NCI-H774 (cell line): ENCODE measurements at places on chromosomes 7 and 10.
A peak's percentile ranks its signal among the peaks of the same experiment; 100 is the strongest.

DNA sequence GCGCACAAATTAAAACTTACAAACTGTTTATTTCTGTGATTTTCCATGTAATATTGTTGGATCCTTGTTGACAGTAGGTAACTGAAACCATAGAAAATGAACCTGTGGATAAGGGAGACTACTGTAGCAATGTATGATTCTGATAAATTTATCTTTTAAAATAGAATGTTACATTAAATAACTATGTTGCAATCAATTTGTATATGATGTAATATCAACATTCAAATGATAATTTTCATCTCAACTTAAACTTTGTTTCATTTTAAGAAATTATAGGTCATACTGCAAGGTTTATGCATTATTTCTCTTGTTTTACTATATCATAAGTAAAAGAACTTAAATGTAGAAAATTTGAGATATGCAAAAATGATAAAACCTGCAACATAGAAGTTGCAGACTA lies 718.0 kb upstream of the MBL2 start:
- no peak for DNase-seq

DNA sequence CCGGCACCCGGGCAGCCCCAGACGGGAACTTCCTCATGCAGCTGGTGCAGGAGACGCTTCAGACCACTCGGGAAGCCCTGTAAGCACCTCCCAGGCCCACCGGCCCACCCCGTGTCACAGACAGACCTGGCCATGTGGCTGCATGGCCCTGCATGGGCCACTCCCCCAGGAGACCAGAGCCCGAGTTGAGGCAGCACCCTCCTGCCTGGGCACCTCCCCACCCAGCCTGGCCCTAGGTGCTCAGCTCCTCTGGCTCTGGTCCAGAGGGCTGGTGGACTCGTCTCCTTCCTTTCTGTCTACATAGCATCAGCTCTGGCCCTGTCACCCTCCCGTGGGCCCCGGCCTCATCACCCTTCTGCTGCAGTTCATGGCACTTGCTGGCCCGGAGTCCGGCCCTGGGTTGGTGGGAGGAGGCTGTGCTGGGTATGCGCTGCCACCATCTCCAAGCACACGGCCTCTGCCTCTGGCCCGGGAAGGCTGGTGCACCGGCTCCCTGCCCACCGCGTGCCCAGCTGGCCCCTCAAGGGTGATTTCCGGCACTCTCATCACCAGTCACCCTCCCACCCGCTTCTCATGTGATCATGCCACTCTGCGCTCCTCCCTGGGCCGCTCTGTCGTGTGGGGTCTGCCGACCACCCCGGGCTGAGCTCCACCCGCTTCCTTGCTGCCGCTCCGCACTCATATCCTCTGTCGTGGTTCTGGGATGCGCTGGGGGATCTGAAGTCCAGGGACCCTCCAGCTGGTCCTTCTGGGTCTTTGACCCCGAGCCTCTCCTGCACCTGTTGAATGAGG lies 53.1 kb upstream of the DPYSL4 start:
- DNase-seq: no peak

GRCh38 chr10:103861505-103861904 lies 6.1 kb upstream of the SH3PXD2A start:
- DNase-seq: no peak

GRCh38 chr7:68432585-68432984 lies 1165.7 kb upstream of the AUTS2 start:
- no peak for DNase-seq

GRCh38 chr7:45229156-45229920 lies 71.7 kb downstream of the RAMP3 start:
- no peak for DNase-seq

- DNase-seq: peak; percentile 45
These were observed 207.6 kb upstream of the PLXNA4 start for GRCh38 chr7:132783824-132784223.

- no peak for DNase-seq
These were observed 19.3 kb downstream of the NEURL1 start for GRCh38 chr10:103512591-103513379.

DNA sequence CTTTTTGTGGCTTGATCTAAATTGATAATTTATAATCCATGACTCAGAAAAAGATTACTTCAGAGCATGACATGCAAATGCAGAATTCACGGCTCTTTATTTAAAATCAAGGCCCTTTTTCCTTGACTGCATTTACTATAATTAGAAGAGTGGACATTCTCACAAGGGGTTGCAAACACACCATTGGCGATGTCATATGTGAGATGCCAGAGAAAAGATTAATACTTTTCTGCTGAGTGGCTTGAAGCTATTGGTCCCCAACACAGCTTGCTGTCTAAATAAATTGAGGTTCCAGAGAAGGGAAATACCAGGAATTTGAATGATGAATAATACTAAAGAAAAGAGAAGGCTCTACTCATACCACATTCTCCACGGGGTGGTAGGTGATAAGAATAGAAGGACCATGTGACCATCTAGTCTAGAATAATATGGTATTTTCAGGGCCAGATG lies 78.7 kb upstream of the ARID5B start:
- no peak for DNase-seq

DNA sequence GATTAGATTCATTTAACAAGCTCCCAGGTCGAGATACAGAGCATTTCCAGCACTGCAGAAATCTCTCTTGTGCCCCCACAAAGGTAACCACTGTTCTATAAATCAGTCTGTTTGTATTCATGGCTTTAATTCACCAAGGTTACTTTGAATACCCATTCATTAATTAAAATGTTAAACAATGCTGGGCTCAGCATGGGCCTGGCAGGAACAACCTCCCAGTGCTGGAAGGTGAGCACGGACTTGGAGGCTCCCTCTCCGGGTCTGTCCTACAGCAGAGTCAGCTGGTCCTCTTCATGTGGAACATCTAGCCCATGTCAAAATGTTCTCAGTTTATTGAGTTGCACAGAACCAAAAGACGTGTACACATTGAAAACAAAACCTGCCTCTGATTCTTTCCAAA lies 15.6 kb upstream of the EFCAB10 start:
- DNase-seq: no peak

GRCh38 chr10:75941223-75941801 lies 509.9 kb downstream of the LRMDA start:
- DNase-seq: no peak

GRCh38 chr7:50908628-50909290 lies 126.1 kb upstream of the GRB10 start:
- DNase-seq: no peak

DNA sequence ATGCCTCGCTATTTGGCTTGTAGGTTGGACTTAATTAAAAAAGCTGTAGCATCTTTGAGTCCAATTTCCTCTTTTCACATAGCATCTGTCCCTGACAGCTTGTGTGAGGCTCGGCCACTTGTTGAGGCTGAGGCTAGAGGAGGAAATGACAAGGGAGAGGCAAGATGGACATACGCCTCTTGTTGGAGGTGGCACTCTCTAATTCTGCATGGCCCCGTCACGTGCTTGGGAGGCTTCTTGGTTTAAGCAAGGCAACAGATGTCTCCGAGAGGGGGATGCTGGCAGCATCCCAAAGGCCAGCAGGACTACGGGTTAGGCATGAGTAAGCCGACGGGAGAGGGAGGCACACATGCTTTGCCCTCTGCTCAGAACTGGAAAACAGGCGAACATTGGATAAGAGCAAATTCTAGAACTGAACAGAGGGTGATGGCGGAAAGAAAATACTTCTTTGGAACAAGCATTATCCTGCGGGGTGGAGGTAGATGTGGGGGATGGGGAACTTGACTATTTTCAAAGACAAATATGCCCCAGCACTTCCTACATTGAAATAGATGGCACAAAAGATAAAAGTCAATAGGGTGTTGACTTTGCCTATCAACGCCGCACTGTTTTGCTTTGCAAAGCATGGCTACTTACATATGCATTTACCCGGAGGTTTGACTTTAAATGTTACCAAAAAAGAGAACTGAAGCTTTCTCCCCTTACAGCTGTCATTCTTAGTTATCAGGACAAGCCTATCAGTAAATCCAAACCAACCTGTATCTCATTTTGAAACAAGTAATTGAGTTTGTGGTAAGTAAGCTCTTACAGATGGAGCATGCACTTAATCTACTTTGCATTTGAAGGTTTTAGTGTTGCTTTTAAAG lies 94.8 kb downstream of the CHN2 start:
- DNase-seq: peak; percentile 42

DNA sequence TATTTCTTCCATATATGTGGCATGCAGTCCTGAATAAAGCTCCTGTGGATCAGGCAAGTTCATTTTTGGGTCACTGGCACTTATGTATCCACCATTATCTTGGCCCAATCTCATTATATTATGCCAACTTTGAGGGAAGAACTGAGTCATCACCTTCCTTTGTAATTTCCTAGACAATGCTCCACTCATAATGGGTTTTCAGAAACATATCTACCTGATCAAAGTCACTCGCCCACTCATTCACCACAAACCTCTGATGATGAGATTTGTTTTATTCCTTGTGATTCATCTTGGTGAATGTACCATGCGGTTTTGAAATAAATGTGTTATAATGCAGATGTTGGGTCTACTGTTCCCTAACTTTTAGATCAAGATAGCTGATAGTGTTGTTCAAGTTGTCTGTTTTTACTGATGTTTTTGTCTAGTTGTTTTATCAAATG lies 525.8 kb downstream of the KIF20B start:
- no peak for DNase-seq

- DNase-seq: no peak
These were observed 339.9 kb upstream of the PODXL start for GRCh38 chr7:131896165-131896863.

DNA sequence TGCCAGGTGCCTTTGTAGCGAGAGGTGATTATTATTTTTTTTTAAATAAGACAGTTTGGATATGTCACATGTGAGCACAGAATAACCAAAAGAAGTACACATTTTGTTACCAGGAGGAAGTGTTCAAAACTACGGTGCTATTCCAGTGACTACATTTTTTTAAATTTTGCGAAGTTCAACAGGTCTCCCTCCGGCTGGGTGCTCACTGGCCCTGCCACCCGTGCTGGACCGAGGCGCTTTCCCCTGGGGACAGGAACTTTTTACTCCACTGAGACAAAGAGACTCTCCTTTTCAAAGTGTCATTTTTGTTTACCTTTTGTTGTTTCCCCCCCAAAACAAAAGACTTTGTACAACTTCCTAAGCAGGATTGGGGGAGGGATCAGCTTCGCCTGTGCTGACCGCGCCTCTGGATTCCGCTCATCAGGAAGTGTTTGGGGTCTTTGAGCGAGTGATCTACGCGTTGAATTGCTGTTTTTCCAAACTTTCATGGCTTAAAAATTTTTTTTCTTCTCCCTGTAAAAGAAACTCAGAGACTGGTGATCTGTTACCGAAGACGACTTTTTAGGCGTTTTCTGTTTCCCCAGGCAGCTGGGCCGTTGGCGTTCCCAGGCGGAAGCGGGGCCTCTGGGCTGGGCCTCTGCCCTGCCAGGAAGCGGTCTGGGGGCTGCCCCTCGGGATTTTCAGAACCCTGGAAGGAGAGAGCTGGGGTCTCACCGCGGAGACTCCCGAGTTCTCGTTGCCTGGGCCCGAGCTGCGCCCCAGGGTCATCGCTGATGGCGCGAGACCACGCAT lies 7.2 kb downstream of the EN2 start:
- no peak for DNase-seq

GRCh38 chr10:74063256-74063655 lies 65.3 kb downstream of the VCL start:
- no peak for DNase-seq

DNA sequence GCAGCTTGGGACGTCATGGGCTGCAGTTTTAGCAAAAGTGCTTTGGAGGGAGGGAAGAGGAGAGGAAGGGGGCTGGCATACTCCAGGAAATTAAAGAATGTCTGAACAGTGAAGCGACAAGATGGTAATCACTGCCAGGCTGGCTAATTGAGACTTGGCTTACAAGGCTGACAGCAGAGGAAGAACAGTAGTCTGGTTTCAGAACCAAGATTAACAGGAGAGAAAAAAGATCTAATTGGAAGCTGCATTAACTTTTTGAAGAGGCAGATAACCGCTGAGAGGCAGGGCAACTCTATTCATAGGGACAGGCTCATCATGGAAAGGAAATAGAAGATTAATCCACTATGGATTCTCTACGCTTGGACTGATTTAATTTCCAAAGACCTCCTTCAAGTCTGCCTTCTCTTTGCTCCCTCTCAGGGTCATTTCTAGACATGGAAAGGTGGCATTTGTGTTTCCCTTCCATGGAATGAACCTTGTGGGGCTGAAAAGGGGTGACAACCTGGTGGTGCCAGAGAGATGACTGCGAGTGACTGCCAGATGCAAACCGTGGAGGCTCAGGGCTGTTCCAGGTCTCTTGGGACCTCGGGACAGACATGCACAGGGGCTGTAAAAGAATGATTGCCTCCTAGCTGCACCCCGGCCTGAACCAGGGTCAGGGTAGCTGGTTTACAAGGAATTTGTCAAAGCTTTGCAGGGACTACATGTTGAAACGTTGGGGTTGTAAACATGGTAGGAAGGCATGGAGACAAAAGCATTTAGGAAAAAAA lies 210.2 kb upstream of the NPY start:
- no peak for DNase-seq

GRCh38 chr7:11950281-11950680 lies 118.3 kb upstream of the THSD7A start:
- no peak for DNase-seq

DNA sequence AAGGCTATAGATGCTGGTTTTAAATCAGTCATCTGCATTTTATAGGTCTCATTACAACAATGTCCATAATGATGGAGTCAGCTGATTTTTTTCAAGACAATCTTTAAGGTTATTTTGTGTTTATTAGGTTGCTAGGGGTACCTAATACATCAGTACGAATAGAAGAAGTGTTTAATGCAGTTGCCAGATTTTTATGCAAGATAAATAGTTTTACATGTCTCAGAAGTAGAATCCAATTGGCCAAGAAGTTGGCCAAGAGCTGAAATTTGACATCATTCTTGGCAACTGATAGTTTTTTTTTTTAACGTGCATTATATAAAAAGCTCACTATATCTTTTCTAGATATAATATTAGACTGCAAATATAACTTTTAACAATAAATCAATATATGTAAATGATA lies 208.5 kb downstream of the TRIL start:
- DNase-seq: no peak

DNA sequence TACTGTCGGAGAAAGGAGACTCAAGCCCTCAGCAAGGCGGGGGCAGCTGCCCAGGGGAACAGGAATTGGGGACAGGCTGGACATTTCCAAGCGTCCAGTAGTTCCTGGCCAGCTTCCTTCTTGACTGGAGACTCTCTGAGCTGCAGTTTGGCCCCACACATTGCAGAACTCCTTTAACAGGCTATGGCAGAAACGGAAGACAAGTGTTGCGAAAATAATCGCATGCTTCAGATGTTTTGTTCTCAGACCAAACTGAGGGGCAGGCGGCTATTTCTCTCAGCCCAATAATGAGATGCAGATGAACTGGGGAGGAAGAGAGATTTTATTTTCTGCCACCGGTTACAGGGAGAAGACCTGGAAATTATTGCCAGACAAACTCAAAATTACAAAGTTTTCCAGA lies 88.0 kb upstream of the PFKP start:
- no peak for DNase-seq

GRCh38 chr10:130244031-130244927 lies 108.1 kb downstream of the GLRX3 start:
- no peak for DNase-seq

DNA sequence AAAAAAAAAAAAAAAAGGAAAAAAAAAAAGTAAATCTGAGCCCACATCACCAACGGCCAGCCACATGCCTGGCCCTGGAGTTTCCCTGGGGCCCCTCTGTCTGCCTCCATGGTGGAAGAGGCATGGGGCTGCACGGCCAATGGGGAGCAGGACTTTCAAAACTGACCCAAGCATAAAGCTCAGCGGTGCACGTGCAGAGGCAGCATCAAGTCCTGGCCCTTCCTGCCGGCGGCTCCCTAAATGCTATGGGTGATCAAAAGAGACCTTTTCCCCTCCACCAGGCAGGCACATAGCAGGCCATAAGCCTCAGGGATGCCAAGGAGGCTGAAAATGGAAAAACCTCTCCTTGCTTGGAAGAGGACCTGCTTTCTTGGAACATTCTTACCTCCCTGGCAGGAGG lies 94.3 kb downstream of the OAT start:
- DNase-seq: no peak
